ENCODE measurements at places on chromosomes 1 and 21.
A peak's percentile ranks its signal among the peaks of the same experiment; 100 is the strongest.

DNA sequence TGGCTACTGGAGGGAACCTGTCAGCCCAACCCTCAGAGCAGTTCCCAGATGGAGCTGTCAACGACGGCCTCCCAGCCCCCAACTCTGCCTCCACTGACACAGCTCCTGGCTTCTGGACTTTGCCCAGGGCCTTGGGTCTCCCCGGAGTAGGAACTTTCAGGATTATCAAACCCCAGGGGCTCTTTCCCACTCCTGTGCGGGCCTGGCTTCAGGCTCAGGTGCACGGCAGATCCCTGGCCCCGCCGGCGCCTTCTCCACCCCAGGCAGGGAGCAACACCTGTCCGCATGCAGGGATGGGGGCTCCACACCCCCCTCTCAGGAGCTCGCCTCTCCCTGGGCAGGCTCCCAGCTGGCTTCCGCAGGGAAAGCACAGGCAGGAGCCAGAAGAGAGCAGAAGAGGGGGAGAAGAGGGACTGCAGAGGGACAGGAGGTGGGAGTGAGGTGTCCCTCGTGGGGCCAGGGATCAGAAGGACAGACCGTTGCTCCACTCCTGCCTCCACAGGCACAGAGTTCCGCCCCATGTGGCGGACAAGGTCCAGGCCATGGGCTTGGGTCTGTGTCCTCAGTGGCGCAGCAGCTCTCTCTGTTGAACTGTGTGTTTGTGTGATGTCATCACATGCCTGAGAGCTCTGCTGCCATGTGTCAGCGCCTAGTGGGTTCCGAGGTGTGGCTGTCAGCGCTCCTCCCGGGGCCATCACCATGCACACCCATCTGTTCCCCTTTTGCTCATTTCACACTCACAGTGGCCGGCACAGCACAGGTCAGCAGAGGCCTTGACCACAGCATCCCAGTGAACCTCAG lies 107.7 kb downstream of the PDE9A start:
- no peak for DNase-seq

- no peak for DNase-seq
Observed at GRCh38 chr1:59057796-59058195, 239.1 kb upstream of the FGGY start.

DNA sequence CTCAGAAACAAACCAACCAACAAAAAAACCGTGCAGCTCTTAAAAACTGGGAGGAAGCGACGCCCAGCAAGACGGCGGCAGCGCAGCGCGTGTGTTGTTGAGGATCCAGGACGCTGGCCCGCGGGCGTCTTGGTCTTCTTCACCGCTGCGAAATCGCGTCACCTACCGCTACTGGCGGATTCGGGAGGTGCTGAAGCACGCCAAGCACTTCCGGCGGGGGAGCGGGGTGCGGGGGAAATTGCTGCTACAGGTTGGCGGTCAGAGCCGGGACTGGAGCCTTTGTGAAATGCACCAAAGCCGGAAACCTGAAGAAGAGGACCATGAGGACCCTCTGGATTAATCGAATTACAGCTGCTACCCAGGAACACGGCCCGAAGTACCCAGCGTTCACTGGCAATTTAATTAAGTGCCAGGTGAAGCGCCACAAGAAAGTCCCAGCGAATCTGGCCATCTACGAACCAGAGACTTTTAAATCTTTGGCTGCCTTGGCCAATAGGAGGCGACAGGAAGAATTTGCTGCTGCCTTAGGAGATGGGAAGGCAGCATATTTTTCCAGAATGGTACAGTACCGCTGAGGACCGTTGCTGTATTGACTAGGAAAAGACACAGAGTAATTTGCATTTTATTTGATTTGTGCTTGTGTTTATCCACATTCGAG lies 11.9 kb upstream of the RIPPLY3 start:
- no peak for DNase-seq

GRCh38 chr1:160708118-160708517 lies 3.5 kb downstream of the CD48 start:
- DNase-seq = peak; percentile 83

- DNase-seq = no peak
Observed at GRCh38 chr1:216168546-216168945, 254.7 kb downstream of the USH2A start.

- no peak for DNase-seq
Observed at GRCh38 chr1:27137544-27138075, 17.3 kb downstream of the SLC9A1 start.

GRCh38 chr1:207908107-207908734 lies 2.7 kb downstream of the CD34 start:
- DNase-seq = no peak

DNA sequence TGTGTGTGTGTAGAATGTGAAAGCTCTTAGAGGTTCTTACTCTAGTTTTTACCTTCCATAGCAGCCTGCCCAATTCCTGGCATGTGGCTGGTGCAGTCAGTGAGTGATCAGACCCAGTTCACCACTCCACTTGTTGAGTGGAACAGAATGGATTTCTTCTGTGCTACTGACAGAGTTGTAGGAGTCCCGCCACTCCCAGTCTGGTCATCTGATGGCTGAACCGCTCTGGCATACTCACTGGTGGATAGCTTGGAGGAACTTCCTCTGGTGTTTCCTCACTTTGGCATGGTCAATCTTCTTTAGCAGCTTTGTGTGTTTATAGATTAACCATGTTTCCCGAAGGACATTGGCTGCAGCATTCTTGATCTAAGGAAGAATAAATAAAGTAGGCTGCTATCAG lies 106.7 kb upstream of the ADAR start:
- peak; percentile 66 for DNase-seq

GRCh38 chr1:155967341-155968050 lies 10.9 kb downstream of the ARHGEF2 start:
- DNase-seq = no peak

- no peak for DNase-seq
Observed at GRCh38 chr1:171090604-171091003, at the start of gene FMO3. Gene FMO3 (plus strand): TSS chr1:171090905. CDS start chr1:171092659, 1,754 bp downstream.

- DNase-seq = no peak
Observed at GRCh38 chr1:62022382-62022983, 172.2 kb upstream of the L1TD1 start.

DNA sequence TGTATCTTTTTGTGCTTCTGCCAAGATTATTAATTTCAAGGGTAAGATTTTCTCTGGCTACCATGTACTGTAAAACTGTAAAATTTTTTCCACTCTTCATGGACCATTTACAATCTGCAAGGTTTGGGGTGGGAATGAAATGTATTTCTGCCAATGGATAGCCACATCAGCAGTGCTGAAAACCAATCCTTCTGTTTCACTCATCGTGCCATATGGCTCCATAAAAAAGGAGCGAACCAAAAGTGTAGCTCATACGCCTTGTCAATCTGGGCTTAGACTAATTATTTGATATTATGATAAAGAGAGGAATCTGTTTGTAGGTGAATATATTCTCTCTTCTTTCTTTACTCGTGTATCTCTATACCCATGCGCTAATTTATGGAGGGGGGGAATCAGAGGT lies 3.0 kb upstream of the SLC44A5 start:
- no peak for DNase-seq

All from NAMALWA (cell line).